Activated naive CD8-positive, alpha-beta T cell treated with anti-CD3 and anti-CD28 coated beads for 36 hours (primary cell): ENCODE measurements at places on chromosomes 7 and 10.

GRCh38 chr7:73992101-73992562 lies 35.8 kb upstream of the ELN start:
- no peak for DNase-seq

DNA sequence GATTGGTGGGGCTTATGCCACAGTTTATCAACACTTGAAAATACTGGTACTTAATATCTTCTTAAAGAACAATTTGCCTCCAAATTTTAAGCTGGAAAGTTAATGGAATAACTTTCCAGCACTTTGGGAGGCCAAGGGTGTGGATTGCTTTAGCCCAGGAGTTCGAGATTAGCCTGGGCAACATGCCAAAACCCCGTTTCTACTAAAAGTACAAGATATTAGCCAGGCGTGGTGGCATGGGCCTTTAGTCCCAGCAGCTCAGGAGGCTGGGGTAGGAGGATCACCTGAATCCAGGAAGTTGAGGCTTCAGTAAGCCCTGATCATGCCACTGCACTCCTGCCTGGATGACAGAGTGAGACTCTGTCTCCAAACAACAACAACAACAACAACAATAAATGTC lies 56.0 kb downstream of the PRF1 start:
- DNase-seq, result no peak

GRCh38 chr7:109898-110556 lies 82.3 kb upstream of the FAM20C start:
- DNase-seq, result no peak

DNA sequence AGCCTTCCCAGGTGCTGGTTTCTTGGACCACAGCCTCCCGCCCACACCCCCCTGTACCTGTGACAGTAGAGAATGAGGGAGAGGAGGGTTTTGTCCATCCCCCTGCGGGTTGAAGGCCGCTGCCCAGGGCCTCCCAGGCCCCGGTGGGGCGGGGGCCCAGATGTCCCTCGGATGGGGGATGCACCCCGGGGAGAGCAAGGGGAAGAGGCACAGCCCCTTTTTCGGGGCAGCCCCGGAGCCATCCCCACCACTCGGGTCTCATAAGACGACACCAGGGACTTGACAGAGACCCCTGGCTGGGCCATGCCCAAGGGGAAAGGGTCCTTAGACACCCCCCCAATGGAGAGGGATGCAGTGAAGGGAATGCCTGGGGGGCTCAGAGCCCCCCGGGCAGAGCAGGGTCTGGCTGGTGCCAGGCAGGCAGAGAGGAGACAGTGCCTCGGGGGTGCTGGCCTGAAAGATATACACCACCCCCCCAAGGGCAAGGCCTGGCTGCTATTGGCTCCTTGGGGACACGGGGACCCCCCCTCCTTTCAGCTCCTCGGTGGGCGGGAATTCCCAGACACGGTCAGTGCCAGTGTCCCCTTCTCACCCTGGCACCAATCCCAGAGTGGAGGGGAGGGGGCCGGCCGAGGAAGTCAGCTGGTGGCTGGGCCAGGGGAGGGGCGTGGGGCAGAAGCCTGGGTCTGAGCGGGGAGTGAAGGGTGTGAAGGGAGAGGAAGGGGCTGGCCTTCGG lies 3.7 kb upstream of the SPACDR start:
- no peak for DNase-seq

GRCh38 chr7:2484868-2485267 lies 8.7 kb upstream of the GRIFIN start:
- DNase-seq, result no peak
